Sigmoid colon (tissue), 7 donors: ENCODE measurements at places on chromosomes 2 and 18. TPM values are rescaled to one million over a fixed set of nuclear protein-coding genes. Genes with fewer than 3 reads are reported as not detected.

COL6A3 gene
- 2.8 TPM for polyA plus RNA-seq

ANKRD36C gene
- polyA plus RNA-seq, result 7.4 TPM

MC4R gene
- polyA plus RNA-seq, result not detected

TDRD15 gene
- not detected for polyA plus RNA-seq

SLC19A3 gene
- 1.2 TPM for polyA plus RNA-seq

LIMS2 gene
- polyA plus RNA-seq, result 3.2 TPM

PPM1G gene
- 47.4 TPM for polyA plus RNA-seq

PCARE gene
- not detected for polyA plus RNA-seq
